Foreskin fibroblast (primary cell): ENCODE measurements at places on chromosomes 5 and 9.
A peak's percentile ranks its signal among the peaks of the same experiment; 100 is the strongest.

DNA sequence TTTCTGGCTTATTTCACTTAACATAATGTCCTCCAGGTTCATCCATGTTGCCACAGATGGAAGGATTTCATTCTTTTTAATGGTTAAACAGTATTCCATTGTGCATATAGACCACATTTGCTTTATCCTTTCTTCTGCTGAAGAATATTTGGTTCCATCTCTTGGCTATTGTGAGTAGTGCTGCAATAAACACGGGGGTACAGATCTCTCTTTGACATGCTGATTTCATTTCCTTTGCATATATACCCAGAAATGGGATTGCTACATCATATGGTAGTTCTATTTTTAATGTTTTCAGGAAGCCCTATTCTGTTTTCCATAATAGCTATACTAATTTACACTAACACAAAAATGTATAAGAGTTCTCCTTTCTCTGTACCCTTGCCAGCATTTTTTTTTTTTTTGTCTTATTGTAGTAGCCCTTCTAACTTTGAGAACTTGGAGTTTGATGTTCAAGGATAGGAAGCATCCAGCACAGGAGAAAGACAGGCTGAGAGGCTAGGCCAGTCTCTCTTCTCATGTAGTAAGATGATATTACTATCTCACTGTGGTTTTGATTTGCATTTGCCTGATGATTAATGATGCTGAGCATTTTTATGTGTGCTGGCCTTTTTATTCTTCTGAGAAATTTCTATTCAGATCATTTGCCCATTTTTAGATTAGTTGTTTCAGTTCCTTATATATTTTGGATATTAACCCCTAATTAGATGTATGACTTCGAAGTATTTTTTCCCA, 592.2 kb upstream of the ZNF608 start:
- no peak for DNase-seq

DNA sequence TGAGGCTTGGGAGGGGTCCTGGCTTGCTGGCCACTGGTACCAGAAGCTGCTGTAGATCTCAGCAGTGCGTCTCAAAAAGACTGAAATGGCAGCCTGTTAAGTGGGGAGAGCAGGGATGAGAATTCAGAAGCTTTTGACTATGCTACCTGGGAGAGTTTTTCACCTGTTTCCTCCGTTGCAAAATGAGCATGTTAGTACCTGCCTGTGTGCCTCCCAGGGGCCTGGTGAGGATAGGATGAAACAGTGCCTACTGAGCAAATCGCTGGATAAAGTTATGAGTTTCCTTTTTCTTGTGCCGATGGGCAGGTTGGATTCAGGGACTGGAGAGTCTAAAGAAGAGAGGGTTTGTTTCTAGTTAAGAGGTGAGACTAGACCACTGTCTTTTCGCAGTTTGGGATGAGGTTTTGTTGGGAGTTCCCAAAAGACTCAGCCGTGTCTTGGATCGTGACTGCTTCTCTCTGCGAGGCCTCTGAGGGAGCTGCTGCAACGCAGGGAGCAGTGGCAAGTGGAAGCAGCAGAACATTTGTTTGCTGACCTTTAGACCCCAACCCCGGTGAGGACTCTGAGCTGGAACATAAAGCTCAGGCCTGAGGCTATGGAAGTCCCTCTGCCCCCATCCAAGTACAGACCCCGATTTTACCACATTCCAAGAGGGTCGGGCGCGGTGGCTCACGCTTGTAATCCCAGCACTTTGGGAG, 1.4 kb downstream of the RALGPS1 start:
- no peak for DNase-seq

DNA sequence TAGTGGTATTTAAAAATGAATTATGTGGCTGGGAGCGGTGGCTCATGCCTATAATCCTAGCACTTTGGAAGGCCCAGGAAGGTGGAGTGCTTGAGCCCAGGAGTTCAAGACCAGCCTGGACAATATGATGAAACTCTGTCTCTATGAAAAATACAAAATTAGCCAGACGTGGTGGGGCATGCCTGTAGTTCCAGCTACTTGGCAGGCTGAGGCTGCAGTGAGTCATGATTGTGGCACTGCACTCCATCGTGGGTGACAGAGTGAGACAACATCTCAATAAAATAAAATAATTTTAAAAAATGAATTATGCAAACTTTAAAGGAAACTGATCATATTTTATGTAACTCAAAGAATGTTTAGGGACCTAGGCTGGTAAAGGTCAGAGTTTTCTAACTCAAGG, 310.8 kb upstream of the DMRT1 start:
- DNase-seq, result peak; percentile 12

DNA sequence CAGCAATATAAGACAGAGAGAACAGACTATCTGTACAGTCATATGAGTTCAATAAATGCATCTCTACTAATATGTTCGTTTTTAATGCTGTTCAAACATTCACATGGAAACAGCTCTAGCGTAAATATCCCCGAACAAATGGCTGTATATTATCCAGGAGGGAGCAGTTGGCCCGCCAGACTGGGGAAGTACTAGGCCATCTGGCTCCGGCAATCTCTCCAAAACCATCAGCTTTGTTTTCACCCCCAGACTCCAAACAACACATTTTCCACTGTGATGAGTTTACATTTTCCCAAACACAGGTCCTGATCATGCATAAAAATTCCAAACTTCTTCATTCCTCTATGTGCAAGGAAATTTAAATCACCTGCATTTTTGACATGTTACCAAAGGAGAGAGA, 8.7 kb downstream of the EBF1 start:
- DNase-seq, result no peak

- DNase-seq, result peak; percentile 86
Measured at GRCh38 chr5:136769900-136770684, 404.7 kb upstream of the TRPC7 start.

DNA sequence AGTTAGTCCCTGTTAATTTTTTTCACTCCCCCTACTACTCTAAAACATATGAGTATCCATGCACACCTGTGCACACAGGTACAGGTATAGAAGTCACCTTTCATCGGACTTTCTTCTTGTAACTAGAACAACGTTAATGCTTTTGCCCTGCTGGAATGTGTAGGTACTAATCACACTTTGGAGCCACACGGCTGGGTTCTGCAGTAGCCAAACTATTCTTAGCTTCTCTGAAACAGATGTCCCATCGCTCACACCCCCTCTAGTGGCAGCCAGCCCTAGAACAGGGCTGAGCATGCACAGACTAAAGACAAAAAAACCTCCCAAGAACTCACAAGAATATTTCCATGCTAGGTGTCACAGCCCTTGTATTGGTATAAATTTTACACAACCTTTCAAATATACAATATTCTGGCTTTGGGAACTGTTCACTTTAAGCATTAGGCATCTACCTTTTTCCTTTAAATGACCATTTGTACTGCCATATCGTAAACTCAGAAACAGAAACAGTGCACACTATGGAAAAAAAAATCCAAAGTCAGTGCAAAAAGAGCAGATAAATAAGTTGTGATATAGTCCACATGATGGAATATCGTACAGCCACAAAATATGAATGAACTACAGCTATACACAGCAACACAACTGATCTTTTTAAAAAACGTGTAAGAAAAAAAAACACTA, 64.0 kb downstream of the RETREG1 start:
- peak; percentile 41 for DNase-seq

- no peak for DNase-seq
Measured at GRCh38 chr5:135319458-135319857, 79.6 kb downstream of the MACROH2A1 start.

DNA sequence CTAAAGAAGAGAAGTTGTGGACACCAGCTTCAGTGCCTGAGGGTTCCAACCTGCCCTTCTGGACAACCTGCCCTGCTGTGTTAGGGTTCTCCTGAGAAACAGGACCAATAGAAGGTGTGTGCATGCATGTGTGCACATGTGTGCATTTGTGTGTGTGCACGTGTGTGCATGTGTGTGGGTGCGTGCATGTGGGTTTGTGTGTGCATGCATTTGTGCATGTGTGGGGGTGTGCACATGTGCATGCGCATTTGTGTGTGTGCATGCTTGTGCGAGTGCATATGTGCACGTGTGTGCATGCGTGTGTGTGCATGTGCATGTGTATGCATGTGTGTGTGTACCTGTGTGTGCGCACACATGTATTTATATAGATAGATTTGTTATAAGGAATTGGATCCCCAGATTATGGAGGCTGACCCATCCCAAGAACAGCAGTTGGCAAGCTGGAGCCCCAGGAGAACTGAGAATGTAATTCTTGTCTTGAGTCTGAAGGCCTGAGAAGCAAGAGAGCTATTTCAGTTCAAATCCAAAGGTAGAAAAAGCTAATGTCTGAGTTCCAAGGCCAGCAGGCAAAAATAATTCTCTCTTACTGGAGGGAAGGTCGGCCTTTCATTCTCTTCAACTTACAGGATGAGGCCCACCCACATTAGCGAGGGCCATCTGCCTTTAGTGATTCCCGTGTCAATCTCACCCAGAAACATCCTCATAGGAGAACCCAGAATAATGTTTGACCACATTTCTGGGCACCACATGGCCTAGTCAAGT, 62.9 kb upstream of the SYNPO start:
- no peak for DNase-seq

GRCh38 chr5:29229461-29229860, 1964.0 kb upstream of the CDH6 start:
- DNase-seq, result no peak

DNA sequence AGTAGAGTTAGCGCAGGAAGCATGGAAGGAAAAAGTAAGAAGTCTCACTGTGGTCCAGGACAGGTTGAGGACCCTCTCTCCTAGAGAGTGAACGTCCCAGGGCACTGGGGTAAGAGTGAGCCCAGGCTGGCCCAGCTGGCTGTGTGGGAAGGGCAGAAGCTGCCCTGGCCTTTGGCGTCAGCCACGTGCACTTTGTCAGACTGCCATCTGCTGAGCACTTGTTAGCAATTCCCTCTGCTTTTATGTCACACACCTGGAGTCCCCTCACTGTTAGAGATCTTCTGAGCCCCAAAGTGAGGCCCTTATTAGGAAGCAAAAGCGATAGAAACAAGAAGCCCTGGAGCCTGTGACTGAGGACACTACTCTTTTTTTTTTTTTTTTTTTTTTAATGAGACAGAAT, 79.1 kb downstream of the UGCG start:
- DNase-seq, result peak; percentile 43

- DNase-seq, result no peak
Measured at GRCh38 chr9:137449931-137450538, 8.9 kb upstream of the ENTPD8 start.

- DNase-seq, result peak; percentile 59
Measured at GRCh38 chr9:88753691-88754367, 218.9 kb downstream of the NXNL2 start.

- DNase-seq, result no peak
Measured at GRCh38 chr9:130994135-130995085, 14.6 kb upstream of the LAMC3 start.

GRCh38 chr9:4137681-4138099, 162.2 kb downstream of the GLIS3 start:
- peak; percentile 79 for DNase-seq

DNA sequence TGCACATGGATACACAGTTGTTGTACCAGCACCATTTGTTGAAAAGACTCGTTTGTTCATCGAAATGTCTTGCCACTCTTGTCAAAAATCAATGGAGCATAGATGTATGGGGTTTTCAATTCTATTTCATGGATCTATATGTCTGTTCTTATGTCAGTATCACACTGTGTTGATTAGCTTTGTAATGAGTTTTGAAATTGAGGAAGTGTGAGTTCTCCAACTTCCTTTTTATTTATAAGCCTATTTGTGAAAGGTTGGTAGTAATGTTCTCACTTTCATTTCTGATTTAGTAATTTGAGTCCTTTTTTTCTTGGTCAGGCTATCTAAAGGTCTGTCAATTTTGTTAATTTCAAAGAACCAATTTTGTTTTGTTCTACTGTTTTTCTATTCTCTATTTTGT, 26.1 kb downstream of the ZNF510 start:
- no peak for DNase-seq

DNA sequence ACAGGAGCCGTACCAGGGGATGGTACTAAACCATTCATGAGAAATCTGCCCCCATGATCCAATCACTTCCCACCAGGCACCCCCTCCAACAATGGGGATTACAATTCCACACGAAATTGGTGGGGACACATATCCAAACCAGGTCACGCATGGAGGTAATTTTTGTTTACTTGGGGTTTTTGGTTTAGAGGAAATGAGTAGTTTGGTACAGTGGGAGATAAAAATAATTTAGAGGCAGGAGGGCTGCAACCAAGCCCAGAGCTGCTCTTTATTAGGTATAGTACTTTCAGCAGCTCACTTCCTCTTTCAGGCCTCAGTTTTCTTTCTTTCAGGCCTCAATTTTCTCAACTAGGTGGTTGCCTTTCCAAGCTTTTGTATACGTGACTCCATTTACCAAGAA, 23.2 kb downstream of the PRUNE2 start:
- no peak for DNase-seq

GRCh38 chr5:146026307-146027010, 78.9 kb downstream of the PLAC8L1 start:
- no peak for DNase-seq

DNA sequence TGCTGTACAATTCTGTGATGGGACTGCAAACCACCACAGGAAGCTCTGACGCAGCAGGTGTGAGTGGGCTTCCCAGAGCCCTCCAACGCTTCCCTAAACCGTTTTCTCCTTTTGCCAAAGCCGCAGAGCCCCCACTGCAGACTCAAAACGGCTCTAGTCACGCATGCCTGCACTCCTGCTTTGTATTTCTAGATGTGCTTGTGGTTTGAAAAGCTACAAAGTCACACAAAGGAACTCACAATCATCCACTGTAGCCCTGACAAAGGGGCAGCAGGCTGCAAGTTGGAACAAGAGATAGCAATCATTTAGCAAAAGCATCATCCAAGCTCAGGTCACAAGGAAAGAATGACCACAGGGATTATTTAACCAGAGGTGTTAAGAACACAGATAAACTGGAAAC, 79.3 kb downstream of the PTPN3 start:
- no peak for DNase-seq

DNA sequence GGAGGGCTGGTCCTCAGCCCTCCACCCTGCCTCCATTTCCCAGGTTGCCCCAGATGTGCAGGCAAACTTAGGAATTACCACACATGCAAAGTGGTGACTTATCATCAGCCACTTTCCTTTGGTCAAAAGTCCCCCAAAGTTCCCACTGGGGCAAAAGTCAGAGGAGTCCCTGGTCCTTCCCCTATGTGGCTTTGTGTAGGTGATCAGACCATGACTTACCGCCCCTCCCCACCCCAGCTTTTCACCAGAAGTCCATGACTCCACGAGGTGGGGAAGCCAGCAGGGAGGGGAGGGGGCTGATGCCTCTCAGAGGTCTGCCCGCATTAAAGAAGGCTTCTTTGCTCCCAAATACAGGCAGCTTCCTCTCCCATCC, 5.8 kb downstream of the TRAF1 start:
- no peak for DNase-seq

- DNase-seq, result no peak
Measured at GRCh38 chr9:114271556-114272510, 51.1 kb upstream of the ORM1 start.

GRCh38 chr9:71806901-71807307, 38.6 kb upstream of the CEMIP2 start:
- peak; percentile 78 for DNase-seq

DNA sequence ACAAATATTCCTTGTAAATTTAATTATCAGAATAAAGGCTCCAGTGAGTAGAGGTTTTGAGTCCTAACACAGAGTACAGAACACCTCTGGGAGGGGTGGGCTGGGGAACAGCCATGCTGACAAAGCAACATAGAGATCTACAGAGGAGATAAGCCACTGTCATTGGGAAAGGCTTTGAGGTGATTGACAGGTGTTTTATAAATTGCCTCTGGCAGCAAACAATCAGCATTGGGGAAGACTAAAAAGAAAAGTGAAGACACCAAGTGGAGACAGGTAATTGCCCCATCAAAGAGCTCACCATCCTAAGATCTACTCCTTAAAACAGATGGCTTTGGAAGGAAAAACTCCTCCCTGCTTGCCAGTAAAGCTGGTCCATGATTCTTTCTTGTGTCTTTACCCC, 189.7 kb upstream of the TLE4 start:
- no peak for DNase-seq

- no peak for DNase-seq
Measured at GRCh38 chr9:82539146-82539545, 523.8 kb downstream of the RASEF start.
